Fibroblast of lung (primary cell): ENCODE measurements at places on chromosomes 5 and 9.

GRCh38 chr5:64744914-64745313, 23.6 kb downstream of the SREK1IP1 start:
- H3K27me3 ChIP-seq, result no peaks in the 10 kb centered on the region
- H3K4me3 ChIP-seq, result no peak overlapping the region
- no peaks in the 10 kb centered on the region for H3K4me1 ChIP-seq
- DNase-seq, result no peak
- no peak overlapping the region for H3K27ac ChIP-seq

- no peak overlapping the region for H3K27ac ChIP-seq
- no peaks in the 10 kb centered on the region for H3K27me3 ChIP-seq
- H3K4me3 ChIP-seq, result no peak overlapping the region
- H3K4me1 ChIP-seq, result no peaks in the 10 kb centered on the region
- no peak for DNase-seq
These were observed 130.0 kb downstream of the COL23A1 start for GRCh38 chr5:178460174-178460573.

DNA sequence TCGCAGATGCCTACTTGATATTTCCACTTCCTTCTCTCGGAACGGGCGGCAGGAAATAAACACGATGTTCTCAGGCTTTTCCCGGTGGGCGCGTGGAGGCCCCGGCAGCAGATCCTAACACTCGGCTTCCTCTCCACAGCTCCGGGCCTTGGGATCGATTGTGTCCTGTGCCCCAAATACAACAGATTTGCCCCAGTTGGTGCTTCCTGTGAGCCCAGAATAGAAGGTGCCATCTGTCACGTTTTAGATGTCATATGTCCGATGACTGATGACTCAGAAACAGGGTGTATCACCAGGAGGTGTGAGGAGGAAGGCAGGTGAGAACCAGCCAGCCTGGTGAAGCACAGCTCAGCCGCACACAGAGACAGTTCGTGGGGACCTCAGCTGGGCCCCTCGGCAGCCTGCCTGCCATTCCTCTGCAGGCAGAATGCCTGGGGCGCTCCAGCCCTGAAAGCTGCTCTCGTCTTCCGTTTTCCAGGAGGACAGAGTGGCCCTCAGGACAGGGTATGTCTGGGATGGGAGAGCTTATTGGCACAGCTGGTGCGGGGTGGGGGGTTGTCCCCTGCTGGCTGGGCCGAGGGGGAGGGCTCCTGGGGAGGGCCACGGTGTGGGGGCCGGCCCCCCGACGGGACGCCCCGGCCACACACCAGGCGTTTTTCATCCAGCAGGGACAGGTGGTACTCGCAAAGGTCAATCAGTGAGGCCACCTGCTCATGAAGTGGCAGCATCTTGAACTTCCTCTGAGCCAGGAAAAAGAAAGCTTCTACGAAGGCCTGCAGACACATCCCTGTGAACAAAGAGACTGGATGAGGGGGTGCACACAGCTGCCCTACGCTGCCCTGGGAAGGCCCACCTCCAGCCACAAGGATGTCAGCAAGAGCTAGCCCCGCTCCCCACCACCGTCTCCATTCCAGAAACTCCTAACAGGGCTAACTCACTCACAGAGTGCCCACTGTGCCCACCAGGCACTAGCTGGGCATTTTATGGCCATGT, 171.0 kb downstream of the DAB2IP start:
- H3K4me1 ChIP-seq, result peaks cover 2% of the 10 kb centered on the region
- H3K27me3 ChIP-seq, result no peaks in the 10 kb centered on the region
- no peaks in the 10 kb centered on the region for H3K36me3 ChIP-seq
- no peak overlapping the region for H3K27ac ChIP-seq

DNA sequence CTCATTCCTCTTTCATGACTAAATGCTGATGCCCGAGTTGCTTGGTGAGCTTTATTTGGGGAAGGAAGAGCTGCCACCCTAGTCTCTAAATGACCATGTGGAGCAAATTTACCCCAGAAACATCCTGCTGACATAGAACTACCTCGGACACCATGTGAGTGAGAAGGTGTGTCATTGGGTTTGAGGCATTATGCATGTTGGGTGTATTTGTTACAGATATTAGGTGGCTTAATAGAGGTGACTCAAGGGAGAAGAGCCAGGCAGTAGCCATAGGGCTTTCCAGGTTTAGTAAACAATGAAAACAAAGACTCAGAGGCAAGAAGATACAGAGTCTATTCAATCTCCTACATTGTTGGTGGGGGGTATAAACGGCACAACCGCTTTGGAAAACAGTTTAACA, 581.5 kb downstream of the CCDC171 start:
- no peaks in the 10 kb centered on the region for H3K27me3 ChIP-seq
- H3K4me1 ChIP-seq, result peaks cover 4% of the 10 kb centered on the region
- H3K36me3 ChIP-seq, result no peaks in the 10 kb centered on the region
- H3K27ac ChIP-seq, result no peak overlapping the region
- H3K4me3 ChIP-seq, result no peak overlapping the region

DNA sequence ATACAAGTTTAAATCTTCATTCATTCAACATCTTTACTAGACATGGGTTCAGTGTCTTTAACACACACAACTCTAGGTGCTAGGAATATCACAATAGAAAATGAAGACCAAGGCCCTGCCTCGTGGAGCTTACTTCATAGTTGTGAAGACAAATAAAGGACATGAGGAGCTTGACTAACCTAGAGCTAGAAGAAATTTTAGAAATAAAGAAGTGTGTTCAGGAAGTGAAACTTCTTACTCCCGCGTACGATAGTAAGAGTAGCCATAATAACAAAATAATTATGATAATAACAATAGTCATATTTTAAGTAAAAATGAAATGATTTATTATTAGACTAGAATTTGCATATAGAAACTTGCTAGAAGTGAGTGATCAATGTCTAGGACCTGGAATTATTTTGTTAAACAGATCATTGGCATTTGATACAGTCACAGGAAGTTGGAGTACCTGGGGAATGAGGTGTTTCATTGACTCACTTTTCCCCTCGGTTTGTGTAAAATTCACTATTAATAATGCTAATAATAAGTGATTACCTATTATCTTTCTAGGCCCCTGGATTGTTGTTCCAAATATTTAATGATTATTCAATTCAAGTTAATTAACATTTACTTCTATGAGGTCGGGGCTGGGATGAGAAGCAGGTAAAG, 331.3 kb downstream of the NSG2 start:
- no peak overlapping the region for H3K4me3 ChIP-seq
- H3K27me3 ChIP-seq, result no peaks in the 10 kb centered on the region

GRCh38 chr9:118650417-118650816, 718.8 kb downstream of the BRINP1 start:
- no peaks in the 10 kb centered on the region for H3K36me3 ChIP-seq
- H3K4me3 ChIP-seq, result no peak overlapping the region
- H3K27ac ChIP-seq, result no peak overlapping the region
- DNase-seq, result no peak
- H3K4me1 ChIP-seq, result no peaks in the 10 kb centered on the region

DNA sequence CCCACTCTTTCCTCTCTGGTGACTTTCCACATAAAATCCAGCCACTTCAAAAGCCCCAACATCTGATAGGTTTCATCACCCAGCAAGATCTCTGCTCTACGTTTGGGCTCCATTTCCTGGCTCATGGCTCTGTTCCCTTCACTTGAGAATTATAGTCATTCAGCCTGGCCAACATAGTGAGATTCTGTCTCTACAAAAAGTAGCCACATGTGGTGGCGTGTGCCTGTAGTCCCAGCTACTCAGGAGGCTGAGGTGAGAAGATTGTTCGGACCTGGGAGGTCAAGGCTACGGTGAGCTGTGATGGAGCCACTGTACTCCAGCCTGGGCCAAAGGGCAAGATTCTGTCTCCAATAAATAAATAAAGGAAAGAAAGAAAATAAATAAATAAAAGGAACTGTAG, 83.3 kb upstream of the IGFBPL1 start:
- no peaks in the 10 kb centered on the region for H3K27me3 ChIP-seq
- no peak overlapping the region for H3K4me3 ChIP-seq
- no peak for DNase-seq
- H3K27ac ChIP-seq, result no peak overlapping the region
- H3K4me1 ChIP-seq, result no peaks in the 10 kb centered on the region
- no peaks in the 10 kb centered on the region for H3K36me3 ChIP-seq

DNA sequence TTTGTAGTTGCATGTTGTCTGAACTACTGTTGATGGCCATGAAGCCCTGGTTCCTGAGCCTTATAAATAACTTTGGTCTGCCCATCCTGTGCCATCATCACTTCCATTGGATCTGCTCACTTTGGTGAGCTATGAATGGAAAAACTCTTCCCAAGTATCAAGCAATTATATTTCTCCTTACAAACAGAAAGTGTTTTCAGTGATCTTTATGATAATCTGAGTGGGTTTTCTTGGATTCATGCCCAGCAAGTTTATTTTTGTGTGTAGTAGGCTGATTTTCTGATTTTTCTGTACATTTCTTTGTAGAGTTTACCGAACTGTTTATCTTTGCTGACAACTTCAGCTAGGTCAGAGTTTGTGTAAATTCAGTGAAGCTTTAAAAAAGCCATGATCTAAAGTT, 31.0 kb downstream of the CAMK4 start:
- no peak overlapping the region for H3K4me3 ChIP-seq
- H3K36me3 ChIP-seq, result no peaks in the 10 kb centered on the region
- H3K4me1 ChIP-seq, result no peaks in the 10 kb centered on the region
- no peaks in the 10 kb centered on the region for H3K27me3 ChIP-seq
- peak; percentile 13 for DNase-seq

DNA sequence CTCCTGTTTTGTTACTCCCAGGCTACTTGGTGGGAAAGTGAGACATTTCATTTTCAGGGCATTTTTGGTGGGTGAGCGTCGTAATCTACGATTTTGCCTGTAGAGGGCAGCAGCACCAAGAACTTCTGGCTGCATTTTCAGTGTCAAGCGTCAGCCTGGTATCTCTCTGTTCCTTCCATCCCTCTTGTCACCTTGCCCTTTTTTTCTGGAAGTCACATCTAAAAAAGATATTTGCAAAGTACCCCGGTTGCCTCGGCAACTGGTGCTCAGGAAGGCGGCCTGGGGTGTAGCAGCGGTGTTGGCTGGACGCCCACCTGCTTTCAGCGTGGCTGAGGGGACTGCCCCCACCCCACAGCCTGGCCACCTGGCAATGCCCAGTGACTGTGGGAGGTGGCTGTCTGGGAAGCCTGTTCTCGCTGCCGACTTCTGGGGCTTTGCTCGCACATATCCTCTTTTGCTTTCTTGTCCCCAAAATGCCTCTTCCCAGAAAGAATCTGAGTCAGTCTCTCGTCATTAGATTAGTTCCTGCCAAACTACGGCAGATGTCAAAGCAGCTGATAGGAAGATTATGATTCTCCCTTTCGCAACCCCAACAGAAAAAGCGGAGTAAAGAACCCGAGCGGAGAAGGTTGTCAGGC, 84.5 kb downstream of the ACER2 start:
- H3K36me3 ChIP-seq, result no peaks in the 10 kb centered on the region
- H3K4me3 ChIP-seq, result peak overlapping the region; percentile 44
- H3K4me1 ChIP-seq, result peaks cover 6% of the 10 kb centered on the region
- peak; percentile 87 for DNase-seq
- peaks cover 4% of the 10 kb centered on the region for H3K27me3 ChIP-seq
- peak overlapping the region; percentile 93 for H3K27ac ChIP-seq

DNA sequence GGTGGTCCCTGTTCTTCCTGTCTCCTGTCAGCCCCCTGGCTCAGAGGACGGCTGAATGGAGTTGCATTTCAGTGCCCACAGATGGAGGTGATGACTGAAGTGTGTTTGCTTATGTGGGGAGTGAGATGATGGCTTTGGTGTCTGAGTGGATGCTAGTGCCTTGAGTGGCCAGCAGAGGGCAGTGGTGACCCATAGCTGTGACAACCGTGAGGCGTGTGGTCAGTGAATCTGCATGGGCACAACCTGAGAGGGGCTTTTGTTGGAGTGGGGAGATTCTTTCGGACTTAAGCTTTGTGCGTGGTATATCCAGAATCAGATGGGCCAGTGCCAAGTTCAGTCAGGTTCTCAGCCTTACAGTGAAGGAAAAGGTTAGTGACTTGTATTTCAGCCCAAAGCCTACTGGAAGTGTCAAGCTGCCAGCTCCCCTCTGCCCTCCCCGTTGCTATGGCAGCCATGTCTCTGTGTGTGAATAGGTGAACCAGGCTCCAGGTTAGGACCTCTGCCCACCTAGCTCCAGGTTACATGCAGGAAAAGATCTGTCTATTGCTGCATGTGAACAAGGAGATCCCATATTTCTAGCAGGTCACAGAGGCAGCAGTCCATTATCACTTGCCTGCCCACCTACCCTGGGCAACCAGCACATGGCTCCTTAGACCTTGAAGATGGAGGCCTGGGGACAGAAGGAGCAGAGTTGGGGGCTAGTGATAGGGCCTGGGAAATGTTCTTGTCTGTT, 14.7 kb upstream of the CXXC5 start:
- DNase-seq, result peak; percentile 63
- no peak overlapping the region for H3K27ac ChIP-seq
- H3K36me3 ChIP-seq, result no peaks in the 10 kb centered on the region
- peaks cover 19% of the 10 kb centered on the region for H3K4me1 ChIP-seq
- H3K27me3 ChIP-seq, result no peaks in the 10 kb centered on the region
- H3K4me3 ChIP-seq, result no peak overlapping the region

DNA sequence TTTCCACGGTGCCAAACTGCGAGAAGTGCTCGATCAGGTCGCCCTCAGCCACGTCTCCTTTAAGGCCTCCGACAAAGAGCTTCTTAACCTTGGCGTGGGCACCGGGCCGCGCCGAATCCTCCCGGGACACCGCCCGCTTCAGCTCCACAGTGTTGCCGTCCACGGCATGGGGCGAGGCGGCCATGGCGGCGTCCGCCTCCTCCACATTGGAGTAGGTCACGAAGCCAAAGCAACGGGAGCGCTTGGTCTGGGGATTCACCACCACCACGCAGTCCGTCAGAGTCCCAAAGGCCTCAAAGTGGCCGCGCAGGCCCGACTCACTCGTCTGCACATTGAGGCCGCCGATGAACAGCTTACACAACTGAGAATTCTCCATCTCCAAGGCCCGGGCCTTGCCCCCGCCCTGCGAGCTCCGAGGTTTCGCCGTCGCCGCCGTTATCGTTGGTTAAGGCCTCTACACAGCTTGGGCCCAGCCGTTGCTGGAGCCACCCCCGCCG, 424 bp downstream of the HNRNPA0 start:
- peak overlapping the region; percentile 98 for H3K27ac ChIP-seq
- no peaks in the 10 kb centered on the region for H3K36me3 ChIP-seq
- peaks cover 3% of the 10 kb centered on the region for H3K4me1 ChIP-seq
- DNase-seq, result no peak
- H3K27me3 ChIP-seq, result no peaks in the 10 kb centered on the region

GRCh38 chr5:181114844-181115778, 15.9 kb downstream of the OR2V1 start:
- peak; percentile 59 for DNase-seq
- peaks cover 20% of the 10 kb centered on the region for H3K27me3 ChIP-seq
- peak overlapping the region; percentile 17 for H3K4me3 ChIP-seq

- no peak for DNase-seq
- no peak overlapping the region for H3K27ac ChIP-seq
- H3K4me1 ChIP-seq, result no peaks in the 10 kb centered on the region
- no peaks in the 10 kb centered on the region for H3K36me3 ChIP-seq
These were observed 92.9 kb upstream of the EGFLAM start for GRCh38 chr5:38165435-38165834.

GRCh38 chr9:72382405-72382804, 17.4 kb upstream of the ZFAND5 start:
- no peak overlapping the region for H3K27ac ChIP-seq
- peaks cover 7% of the 10 kb centered on the region for H3K4me1 ChIP-seq
- peak; percentile 34 for DNase-seq
- H3K27me3 ChIP-seq, result no peaks in the 10 kb centered on the region
- H3K4me3 ChIP-seq, result no peak overlapping the region
- no peaks in the 10 kb centered on the region for H3K36me3 ChIP-seq

GRCh38 chr9:128685636-128686489, 3.2 kb upstream of the SET start:
- H3K27me3 ChIP-seq, result no peaks in the 10 kb centered on the region
- DNase-seq, result no peak
- peaks cover 12% of the 10 kb centered on the region for H3K4me1 ChIP-seq
- peak overlapping the region; percentile 9 for H3K27ac ChIP-seq
- no peaks in the 10 kb centered on the region for H3K36me3 ChIP-seq
- H3K4me3 ChIP-seq, result peak overlapping the region; percentile 19
